ENCODE measurements at places on chromosomes 5 and 9. TPM values are rescaled to one million over a fixed set of nuclear protein-coding genes. Genes with fewer than 3 reads are reported as not detected.

- H3K27ac ChIP-seq, result no peak overlapping the region
- no peak for DNase-seq
- no peaks in the 10 kb centered on the region for H3K36me3 ChIP-seq
- no peaks in the 10 kb centered on the region for H3K4me1 ChIP-seq
- H3K27me3 ChIP-seq, result no peaks in the 10 kb centered on the region
These were observed 1087.7 kb downstream of the CDH12 start for GRCh38 chr5:21765406-21765805.

- H3K4me1 ChIP-seq, result no peaks in the 10 kb centered on the region
- H3K36me3 ChIP-seq, result no peaks in the 10 kb centered on the region
- H3K27ac ChIP-seq, result no peak overlapping the region
- DNase-seq, result no peak
- H3K4me3 ChIP-seq, result no peak overlapping the region
These were observed 438.4 kb downstream of the RAB3C start for GRCh38 chr5:59021286-59021673.

C9orf152 gene
- total RNA-seq, result not detected

- DNase-seq, result no peak
- H3K4me3 ChIP-seq, result no peak overlapping the region
- no peak overlapping the region for H3K27ac ChIP-seq
- no peaks in the 10 kb centered on the region for H3K36me3 ChIP-seq
- peaks cover 21% of the 10 kb centered on the region for H3K4me1 ChIP-seq
- no peaks in the 10 kb centered on the region for H3K27me3 ChIP-seq
These were observed 14.4 kb upstream of the TPM2 start for GRCh38 chr9:35703906-35704672.

DMRT3 gene
- total RNA-seq, result not detected

GRCh38 chr9:97305501-97306298, 1.8 kb upstream of the CCDC180 start:
- H3K27me3 ChIP-seq, result no peaks in the 10 kb centered on the region
- H3K27ac ChIP-seq, result no peak overlapping the region
- no peaks in the 10 kb centered on the region for H3K36me3 ChIP-seq
- peaks cover 5% of the 10 kb centered on the region for H3K4me1 ChIP-seq
- no peak overlapping the region for H3K4me3 ChIP-seq
- DNase-seq, result no peak

All from adrenal gland (tissue), 19 donors.